ENCODE measurements at places on chromosomes 4 and X.

DNA sequence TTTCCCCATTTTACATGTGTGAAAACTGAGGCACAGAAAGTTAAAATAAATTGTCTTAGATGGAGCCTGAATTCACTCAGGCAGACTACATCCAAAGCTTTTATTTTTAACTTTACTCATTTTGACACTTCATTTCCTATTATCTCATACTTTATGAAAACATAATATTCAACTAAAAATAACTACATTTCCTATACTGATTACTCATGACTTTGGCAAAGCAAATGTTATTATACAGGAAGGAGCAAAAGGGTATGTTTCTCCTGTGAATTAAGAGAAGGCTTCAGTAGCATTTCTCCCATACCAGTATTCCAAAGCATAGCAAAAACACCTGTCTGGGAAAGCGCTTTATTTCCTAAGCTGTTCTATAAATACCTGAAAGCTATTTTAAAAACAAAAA, 178.6 kb downstream of the ADAMTS3 start:
- DNase-seq: no peak

GRCh38 chrX:15448010-15448639, 45.0 kb downstream of the PIR start:
- no peak for DNase-seq

- no peak for DNase-seq
These were observed 411.1 kb downstream of the TRIML1 start for GRCh38 chr4:188550296-188550695.

DNA sequence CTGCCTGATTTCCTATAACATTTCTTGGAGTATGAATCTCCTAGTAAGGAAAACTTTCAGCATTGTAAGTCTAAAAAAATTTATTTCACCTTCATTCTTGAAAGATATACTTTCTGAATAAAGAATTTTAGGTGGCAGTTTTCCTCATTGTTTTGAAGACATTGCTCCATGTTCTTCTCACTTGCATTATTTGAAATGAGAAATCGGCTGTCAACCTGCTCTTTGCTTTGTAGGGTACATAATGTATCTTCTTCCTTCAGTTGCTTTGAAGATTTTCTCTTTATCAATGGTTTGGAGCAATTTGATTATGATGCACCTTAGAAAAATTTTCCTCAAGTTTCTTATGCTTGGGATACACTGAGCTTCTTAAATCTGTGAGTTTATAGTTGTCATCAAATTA, 120.3 kb downstream of the EVC2 start:
- no peak for DNase-seq

- no peak for DNase-seq
These were observed 360.3 kb upstream of the NOCT start for GRCh38 chr4:138655286-138655685.

- DNase-seq: no peak
These were observed 108.7 kb upstream of the PACRGL start for GRCh38 chr4:20591571-20591970.

DNA sequence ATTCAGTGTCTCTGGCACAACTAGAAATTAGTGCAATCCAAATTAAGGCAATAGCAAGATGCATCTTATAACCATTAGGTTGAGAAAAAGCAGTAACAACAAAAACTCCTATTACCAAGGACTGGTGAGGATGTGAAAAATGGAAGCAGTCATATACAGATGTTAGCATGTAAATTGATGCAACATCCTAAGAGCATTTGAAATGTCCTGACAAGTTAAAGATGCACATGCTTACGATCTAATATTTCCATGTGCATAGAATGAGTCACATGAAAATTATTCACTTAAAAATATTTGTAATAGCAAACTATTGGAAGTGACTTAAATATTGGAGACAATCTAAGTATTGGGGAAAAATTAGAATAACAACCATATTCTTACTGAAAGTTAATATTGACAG, 163.0 kb downstream of the FAM13A start:
- DNase-seq: no peak

DNA sequence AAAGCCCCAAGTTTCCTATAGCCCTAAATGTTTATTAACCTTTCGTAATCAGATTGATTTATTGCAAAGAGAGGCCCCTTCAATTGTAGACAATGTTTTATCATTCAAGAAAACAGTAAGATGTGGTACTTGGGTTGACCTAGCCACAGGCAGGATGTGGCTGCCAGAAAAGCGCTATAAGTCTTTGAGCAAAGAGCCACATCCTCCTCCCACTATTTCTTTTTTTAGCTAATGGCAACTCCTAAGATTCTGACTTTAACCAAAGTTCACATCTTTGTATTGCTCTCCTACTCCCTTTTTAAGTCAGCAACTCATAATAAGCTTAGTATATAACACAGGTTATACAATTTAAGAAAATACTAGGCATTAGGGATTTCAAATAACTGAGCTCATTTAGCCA, 70.7 kb upstream of the PPP3CA start:
- peak; percentile 75 for DNase-seq

DNA sequence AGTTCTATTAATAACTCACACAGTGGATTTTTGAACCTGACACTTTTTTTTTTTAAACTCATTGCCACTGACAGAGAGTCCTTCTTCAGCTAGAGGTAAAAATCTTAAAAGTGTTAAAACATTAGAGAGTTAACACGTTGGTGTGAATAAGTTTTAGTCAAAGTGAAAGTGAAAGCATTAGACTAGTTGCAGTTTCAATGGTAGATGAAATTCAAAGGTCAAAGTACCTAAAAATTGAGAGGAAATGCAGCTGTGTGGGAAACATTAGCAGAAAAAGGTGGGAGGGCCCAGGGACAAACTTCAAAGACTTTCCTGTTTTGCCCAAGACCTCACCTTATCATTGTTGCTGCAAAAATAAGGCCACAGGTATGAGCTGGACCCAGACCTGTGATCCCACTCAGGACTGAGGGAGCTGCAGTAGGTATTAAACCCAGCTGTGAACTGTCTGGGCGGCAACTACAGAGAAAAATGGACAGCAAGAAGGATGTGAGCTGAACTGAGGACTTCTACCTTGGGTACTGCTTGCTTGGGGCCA, 17.6 kb upstream of the GABRA4 start:
- DNase-seq: peak; percentile 32

DNA sequence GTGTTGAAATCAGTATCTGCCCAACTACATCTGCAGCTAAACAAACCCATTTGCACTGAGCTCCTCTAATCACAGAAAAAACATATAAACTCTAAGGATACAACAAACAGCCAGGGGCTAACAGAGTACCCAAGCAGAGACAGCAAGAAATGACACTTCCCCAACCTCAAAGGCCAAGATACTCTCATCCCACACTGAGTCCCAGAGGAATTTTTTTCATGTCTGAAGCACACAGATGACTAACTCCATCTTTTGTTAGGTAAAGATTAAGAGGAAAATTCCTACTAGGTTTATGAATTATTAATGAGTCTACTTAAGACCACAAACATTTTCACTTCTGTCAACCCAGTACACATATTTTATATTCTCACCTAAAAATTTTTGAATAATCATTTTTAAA, 31.6 kb downstream of the SEPSECS start:
- DNase-seq: no peak

GRCh38 chrX:133834771-133835170, 150.6 kb downstream of the GPC3 start:
- DNase-seq: no peak

- no peak for DNase-seq
These were observed 143.8 kb downstream of the ACTRT1 start for GRCh38 chrX:127908384-127908783.

DNA sequence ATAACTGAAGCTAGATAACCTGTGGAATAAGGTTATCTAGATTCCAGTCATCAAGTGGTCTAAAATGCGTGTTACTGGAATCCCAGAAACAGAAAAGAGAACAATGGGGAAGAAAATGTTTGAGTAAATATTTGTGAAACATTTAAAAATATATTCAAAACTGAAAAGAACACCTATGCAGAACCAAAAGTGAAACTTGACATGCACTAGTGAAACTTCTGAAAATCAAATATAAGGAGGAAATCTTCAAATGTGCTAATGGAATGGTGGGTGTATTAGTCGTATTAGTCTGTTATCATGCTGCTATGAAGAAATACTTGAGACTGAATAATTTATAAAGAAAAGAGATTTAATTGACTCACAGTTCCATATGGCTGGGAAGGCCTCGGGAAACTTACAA, 512.4 kb upstream of the KLHL4 start:
- no peak for DNase-seq
